ENCODE measurements at places on chromosomes 6 and 20.

GRCh38 chr6:137884149-137884909, 17.3 kb downstream of the TNFAIP3 start:
- no peak for DNase-seq

GRCh38 chr20:57464642-57465211, 60.2 kb downstream of the CTCFL start:
- DNase-seq: no peak

- DNase-seq: no peak
Observed at GRCh38 chr6:150297327-150298029, 71.3 kb upstream of the IYD start.

DNA sequence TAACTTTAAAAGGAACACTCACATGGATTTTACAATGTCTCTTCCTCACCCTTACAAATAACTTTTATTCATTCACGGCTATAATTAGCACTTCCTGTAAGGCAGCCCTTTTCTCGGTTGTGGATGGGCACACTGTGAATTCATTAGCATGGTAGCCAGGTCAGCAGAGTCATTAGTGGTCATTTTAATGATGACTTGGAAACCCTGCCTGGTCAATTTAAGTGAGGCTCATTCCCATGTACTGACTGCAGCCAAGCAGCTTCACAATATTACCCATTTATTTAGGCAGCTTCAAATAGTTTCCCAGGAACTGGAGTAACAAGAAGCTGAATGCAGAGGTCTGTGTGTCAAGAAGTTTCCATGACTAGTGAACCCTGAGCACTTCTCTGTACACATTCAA, 248.8 kb downstream of the KHDC1L start:
- no peak for DNase-seq

- no peak for DNase-seq
Observed at GRCh38 chr20:309306-309840, 12.0 kb downstream of the ZCCHC3 start.

DNA sequence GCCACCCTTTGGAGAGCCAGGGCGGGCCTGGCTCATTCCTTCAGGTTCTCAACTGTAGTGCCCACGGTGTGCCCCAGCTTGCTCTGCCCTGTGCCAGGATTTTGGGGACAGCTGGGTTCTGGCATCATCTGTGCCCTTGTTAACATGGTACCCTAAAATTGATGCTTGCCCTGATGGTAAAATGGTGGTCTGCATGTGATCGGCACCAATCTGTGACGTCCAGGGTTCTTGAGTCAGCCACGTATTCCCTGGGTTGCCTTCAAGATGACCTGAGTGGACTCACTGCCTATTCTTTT, 31.2 kb upstream of the APCDD1L start:
- no peak for DNase-seq

GRCh38 chr6:154604119-154604518, 93.6 kb upstream of the CNKSR3 start:
- DNase-seq: no peak

DNA sequence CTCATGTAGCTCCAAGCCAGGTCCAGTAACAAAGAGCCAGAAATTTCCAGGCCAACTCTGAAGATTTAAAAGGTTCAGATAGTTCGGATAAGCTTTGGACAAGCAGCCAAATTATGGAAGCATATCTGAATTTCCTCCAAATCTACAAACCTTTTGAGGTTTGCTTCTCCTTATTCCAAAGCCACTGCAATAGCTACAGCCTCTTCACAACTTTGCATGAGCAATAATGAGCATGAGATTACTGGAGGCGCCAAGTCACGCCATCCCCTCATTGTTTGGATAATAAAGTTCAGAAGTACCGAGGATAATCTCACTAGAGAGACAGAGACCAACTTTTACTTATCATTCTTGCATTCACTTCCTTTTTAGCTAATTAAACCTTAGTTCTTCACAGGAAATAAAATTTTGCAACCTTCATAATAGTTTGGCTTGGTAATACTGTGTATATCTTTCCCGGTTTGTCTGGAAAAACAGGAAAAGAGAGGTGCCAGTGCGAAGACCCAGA, 329.6 kb upstream of the RSPO3 start:
- DNase-seq: no peak

DNA sequence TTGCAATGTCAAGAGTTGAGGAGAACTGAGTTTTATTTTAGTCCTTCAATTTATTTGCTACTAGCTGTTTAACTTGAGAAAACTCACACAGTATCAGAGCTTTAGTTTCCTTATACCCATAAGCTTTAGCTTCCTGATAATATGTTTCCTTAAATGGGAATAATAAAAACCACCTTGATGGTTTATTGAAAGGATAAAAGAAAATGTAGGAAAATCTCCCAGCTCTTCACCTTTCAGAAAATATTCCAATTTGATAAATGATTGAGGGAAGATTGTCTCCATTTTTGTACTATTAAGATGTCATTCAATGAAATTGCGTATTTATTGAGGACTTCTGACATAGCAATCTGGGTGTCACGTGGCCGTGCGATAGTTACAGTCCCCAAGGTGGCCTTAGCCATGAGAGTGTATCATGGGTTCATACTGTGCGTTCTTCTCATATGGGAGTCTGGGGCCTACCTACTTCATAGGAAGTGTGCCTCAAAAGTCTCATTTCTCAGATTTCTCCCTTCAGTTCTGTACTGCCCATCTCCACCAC, 296.3 kb upstream of the BMP2 start:
- DNase-seq: no peak

DNA sequence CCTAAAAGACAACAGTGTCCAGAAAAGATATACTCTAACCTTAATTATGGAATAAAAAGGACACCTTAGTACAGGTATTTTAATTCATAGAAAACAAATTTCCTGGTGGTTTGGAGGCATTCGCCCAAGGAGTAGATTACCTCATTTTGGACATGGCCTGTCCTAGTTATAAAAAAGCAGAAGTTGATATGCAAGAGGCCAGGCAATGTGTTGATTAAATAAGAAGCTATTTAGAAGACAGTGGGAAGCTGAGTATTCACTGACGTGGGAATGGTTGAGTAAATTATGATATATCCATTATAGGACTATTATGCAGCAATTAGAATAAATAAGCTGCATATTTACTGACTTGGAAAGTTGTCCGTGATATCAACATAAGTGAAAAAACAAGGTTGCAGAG, 314.9 kb downstream of the ALDH8A1 start:
- DNase-seq: no peak

GRCh38 chr6:6686176-6686575, 97.7 kb downstream of the LY86 start:
- DNase-seq: no peak

DNA sequence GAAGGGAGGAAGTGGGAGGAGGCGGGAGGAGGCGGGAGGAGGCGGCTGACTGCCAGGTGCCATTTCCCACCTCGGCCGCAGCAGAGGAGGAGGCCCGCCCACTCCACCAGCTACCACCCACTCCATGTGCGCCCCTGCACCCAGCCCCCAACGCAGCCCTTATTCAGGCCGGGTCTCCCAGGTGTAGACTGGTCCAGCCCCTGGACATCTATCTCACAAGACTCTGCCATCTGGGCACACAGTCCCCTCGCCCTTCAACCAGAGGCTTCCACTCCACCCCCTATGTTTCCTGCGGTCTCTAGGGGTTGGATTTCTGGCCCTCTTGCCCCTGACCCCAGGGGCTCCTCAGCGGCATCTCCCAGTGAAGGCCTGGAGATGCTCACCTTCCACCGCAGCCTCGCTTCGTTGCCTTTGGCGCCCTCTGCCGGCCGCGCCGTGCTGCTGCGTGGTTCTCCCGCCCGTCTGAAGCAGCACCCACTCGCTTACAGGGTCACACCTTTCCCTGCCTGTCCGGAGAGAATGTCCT, 32.6 kb upstream of the FAM83D start:
- peak; percentile 11 for DNase-seq

GRCh38 chr6:79391480-79391879, 145.8 kb downstream of the LCA5 start:
- no peak for DNase-seq

DNA sequence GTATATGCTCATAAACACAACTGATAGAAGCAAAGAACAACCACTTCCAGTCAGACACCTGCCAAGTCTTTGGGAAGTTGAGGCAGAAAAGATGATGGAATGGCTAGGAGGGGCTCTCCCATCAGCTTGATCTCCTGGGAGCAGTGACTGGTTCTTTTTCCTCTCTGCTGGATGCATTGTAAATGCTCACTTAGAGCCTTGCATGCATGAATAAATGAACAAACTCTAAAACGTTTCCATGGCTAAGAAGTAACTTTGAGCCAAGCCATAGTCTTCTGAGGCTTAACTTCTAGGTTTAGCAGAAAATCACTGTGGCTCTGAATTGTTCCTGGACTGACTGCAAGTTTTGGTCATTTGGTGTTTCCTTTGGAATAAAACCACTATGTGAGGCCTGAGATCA, 166.4 kb upstream of the CITED2 start:
- no peak for DNase-seq

DNA sequence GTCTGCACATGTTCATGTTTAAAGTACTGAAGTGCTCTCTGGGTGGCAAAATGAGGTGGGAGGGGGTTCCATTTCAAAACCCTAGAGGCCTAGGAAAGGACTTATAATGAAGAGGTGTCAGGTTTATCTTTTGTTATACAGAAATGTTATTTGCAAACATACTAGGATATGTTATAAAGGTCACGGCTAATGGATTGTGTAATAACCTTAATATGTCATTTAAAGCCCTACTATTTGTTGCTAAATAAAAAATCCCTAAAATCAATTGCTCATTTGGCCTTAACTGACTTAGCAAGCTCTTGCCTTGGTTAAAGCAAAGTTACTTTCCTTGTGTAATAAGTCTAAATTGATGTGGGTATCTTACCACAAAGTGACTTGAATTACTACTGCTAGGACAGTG, 8.8 kb downstream of the NKX2-4 start:
- DNase-seq: no peak

DNA sequence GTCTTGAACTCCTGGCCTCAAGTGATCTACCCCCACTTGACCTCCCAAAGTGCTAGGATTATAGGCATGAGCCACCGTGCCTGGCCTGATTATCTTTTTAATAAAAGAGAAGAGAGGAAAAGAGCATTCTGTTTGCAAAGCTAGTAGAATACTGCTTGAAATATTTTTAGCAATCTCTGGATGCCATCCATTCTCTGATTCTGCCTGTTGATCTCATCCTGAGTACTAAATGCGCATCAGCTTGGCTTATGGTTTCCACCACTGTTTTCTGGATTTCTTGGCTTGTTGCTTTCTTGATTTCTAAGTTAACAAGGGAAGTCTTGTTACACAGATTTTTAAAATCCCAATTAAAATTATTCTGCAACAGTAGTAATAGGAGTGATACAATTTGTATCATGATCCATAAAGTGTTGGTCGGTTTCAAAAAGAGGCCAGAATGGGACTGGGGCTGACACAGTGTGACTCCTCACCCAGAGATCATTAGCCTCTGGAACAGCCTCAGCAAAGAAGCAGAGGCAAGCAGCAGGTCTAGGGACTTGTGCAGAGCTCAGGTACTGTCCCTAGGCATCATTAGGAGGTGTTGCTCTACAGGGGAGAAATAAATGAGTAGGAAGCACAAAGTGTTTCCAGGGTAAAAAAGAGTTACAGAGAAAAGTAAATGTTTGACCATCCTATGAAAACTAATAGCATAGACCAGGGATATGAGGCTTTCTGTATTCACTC, 17.8 kb upstream of the SLC16A10 start:
- DNase-seq: no peak

DNA sequence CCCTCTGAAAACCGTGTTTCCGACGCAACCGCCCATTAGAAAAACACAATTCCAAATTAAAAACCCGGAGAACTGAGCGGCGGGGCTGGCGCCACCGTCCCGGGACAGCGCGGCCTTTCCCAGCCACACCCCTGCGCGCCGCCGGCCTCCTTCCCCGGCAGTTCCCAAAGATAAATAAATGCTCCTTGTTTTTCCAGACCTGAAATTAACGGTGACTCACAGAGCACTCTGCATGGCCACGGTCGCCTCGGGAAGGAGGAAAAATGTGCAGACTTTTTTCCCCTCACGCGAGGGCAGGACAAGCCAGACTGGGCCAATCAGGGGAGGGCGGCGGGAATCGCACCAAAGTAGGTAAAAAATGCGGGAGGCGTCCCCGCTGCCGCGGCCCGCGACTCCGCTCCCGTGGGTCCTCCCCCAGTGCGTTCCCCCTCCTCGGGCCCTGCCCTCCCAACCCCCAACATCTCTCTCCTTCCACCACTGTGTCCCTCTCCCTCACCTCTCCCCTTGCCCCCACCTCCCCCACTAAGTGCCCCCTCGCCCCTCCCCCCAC, 828 bp upstream of the DSTN start:
- DNase-seq: no peak

DNA sequence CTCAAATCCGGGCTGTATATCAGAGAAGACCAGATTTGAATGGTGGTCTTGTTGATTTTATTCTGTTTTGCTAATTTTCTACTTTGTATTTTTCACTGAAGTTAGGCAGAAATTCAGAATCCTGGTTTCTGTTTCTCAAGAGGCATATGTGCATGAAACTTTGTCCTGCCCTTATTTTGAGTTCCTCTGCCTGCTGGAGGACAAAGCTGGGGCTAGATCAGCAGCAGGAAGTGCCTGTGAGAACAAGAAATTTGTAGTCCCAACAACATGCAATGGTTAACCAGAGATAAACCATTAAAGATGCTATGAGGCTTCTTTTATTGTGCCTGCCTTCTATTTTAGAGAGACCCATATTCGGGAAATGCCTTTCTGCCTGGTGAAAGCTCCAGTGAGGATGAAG, 37.1 kb downstream of the BEND6 start:
- DNase-seq: no peak

- no peak for DNase-seq
Observed at GRCh38 chr6:157531169-157531985, 150.4 kb downstream of the ZDHHC14 start.

DNA sequence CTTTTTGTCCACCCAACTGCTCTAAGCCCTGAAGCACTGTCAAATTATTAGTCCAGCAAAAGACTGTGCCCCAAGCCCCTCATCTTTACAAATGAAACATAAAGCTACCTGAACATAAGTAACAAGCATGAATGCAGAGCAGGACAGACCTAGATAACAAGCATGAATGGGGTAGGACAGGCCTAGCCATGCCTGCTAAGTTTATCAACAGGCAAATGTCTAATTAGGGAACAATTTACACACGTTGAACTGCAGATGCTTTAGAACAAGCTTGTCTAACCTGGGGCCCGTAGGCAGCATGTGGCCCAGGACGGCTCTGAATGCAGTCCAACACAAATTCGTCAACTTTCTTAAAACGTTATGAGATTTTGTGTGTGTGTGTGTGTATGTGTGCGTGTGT, 13.6 kb downstream of the FBXO30 start:
- DNase-seq: no peak

DNA sequence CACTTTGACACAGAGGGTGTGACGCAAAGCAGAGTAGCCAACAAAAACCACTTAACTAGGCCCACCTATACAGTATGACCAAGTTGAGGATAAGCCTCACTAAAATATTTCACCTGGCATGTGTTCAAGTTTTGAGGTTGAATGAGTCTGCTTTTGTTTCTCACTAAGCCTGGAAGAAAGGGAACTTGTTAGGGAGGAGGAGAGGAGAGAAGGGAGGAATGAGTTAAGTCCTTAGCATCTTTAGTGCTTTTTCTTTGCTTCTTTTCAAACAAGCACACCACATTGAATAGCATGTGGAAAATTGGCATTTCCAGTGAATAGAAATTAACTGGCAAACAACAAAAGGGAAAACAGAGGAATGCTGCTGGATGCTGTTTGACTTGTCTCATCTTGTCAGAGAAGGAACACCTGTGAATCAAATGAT, 461.9 kb downstream of the GJA1 start:
- DNase-seq: no peak

All from NCI-H2107 (cell line).